ENCODE measurements at places on chromosomes 16 and 17.

DNA sequence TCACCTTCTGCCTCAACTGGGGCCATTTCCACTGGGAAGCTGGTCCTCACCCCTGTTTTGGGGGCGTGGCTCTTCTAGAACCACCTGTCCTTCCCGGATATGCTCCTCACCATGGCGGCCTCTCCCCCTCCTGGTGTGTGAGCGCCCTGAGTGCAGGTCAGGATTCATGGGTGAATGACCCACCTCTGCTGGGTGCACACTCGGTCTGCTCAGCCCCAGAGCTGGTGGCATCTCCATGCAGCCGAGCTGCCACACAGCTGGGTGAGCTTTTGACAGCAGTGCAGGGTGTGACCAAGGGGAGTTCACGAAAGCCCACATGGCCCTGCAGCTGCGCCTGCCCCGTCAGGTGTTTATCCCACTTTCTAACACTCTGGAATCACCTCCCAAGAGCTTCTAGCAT, 27.3 kb downstream of the GRIN2C start:
- DNase-seq, result no peak

GRCh38 chr17:21287703-21288449, 3.4 kb downstream of the MAP2K3 start:
- no peak for DNase-seq

DNA sequence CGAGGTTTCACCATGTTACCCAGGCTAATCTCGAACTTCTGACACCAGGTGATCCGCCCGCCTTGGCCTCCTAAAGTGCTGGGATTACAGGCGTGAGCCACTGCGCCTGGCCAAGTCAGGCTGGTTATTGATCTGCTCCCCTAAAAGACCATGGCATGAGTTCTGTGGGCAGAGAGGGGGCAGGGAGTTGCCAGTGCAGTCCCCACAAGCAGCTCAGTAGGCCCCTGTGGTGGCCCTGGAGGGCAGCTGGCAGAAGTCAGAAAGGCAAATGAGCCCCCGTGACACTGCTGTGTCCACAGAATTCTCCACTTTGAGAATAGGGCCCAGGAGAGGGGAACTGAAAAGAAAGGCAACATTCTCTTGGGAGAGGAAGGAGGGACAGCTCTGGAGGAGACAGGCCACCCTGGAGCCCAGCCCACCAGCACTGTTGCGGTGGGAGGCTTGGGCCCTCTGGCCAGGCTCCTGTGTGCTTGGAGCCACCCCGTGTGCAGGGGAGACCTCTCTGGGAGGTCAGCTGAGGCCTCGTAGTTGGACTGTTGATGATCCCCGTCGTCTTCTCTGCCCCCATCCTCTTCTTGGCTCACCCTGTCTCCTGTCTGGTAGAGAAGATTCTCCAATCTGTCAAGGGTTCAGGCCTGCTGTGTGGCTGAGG, 2.1 kb upstream of the AMDHD2 start:
- DNase-seq, result no peak

DNA sequence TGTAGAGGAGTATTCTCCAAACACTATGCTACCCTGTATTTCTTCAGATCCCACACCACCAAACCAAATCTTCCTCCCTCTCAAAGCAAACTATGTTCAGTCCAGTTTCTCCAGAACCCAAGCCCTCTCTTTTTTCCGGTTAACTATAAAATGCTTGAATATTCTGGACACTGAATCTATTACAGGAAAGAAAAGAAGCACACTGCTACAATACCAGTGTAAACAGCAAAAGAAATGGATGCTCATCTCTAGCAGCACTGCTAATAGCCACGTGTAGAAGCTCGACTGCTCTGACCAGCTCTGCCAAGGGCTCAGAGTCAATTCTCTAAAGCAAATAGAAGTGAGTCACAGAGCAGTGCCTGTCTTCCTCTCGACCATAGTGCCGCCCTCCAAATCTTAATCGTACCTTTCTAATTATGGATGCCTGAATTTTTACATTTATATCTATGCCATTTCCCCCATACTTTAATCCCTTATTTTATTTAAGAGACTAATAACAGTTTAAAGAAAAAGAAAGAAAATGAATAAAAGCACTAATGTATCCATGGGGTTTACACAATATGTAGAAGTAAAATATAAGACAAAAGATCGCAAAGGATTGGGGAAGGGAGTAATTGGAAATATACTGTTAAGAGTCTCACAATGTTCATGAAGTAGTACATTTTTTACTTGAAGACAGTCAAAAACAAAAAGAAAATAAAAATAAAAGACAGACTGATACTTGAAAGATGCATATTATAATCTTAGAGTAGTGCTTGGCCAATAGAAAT, 154.5 kb downstream of the PARN start:
- no peak for DNase-seq

GRCh38 chr16:48503336-48503735, 106.6 kb downstream of the N4BP1 start:
- DNase-seq, result no peak

DNA sequence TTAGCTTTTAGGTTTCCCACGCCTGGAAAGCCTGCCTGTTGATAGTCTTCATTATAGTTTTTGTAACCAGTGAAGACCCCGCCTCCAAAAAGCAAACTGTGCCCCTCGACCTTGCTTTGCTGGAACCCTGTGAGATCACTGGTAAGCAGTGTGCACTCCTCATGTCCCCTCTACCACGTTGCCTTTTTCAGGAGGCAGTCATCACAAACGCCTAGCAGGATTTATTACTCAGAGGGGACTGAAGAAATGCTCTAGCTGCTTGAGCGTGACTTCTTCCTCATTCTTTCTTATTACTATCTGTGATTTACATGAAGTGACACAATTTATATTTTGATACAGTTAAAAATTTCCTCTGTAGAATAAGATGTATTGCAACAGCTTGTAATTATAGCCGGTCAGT, 6.5 kb upstream of the KRTAP3-1 start:
- no peak for DNase-seq

DNA sequence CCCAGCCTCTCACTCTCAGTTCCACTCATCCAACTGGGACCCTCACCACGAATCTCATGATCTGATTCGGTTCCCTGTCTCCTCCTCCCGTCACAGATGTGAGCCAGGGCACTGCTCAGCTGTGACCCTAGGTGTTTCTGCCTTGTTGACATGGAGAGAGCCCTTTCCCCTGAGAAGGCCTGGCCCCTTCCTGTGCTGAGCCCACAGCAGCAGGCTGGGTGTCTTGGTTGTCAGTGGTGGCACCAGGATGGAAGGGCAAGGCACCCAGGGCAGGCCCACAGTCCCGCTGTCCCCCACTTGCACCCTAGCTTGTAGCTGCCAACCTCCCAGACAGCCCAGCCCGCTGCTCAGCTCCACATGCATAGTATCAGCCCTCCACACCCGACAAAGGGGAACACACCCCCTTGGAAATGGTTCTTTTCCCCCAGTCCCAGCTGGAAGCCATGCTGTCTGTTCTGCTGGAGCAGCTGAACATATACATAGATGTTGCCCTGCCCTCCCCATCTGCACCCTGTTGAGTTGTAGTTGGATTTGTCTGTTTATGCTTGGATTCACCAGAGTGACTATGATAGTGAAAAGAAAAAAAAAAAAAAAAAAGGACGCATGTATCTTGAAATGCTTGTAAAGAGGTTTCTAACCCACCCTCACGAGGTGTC, 26.6 kb downstream of the STH start:
- no peak for DNase-seq

DNA sequence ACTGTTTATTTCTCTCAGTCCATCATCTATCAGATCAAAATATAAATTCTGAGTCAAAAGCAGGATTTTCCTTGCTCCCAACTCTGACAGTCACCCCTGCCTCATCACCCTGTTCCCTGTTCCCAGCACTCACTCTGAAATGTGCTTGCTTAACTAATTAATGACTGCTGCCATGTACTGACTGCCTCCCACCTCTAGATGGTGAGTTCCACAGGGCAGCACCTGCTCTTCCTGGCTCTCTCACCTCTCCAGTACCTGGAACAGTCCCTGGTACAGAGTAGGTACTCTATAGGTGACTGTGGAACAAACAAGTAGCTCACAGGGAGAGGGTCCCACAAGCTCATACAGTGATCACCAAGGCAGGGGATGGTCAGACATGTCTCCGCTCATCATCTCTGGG, 114.3 kb upstream of the C16orf82 start:
- no peak for DNase-seq

DNA sequence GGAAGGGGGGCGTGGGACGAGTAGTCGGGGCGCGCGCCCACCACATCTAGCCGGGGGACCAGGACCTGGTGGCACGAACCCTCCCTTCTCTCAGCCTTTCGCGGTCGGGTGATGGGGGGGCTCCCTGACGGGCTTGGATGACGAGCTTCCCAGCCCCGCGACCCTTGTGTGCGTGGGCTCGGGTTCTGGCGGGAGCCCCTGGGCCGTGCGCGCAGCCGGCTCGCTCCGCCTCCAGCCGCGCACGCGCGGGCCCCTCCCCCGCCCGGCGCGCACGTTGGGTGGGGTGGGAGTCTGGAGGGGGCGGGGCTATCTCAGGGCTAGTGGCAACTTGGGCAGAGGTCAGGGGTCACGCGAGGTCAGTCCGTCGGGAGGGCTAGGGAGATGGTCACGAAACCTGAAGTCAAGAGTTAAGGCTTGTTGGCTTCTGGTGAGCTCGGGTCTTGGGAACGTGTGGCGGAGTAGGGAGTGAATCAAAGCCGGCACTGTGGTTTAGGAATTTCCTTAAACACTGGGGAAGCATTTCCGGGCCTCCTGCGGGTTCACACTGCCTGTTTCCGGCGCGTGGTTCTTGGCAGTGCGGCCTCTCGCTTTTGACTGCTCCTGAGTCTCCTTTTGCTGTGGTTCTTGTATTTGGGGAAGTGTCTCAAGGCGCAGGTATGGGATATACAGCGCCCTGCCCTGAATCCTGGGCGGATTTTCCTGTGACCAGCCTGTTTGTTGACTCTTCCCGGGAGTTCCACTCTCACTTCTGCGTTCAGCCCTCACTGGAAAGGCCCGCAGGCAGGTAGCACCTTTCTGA, at the start of gene SRCAP:
Gene SRCAP, plus strand, starts transcription at position 356 of the 799 bp plus-strand sequence. CDS start 1,654 bp downstream, outside the sequence.
- peak; percentile 97 for DNase-seq

DNA sequence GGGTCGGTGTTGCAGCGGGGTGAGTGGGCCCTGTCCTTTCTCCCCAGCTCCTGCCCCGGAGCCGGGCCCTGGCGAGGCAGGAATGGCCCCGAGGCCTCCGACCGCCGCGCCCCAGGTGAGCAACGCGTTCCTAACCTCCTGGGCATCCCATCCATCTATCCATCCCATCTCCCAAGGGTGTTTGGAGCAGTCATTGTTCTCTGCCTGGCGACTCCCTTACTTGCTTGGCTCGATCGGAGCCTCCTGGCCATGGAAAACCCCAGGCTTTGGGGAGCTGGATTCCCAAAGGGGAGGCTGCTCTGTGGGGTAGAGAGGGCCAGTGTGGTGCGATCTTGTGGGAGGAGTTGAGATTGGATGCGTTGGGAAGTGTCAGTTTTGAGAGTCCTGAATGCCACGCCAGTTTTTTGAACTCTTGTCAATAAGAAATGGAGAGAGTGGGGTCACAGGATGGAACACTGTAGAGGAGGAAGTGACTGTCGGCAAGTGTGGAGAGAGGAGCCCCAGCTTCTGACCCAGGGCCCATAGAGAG, 684 bp downstream of the ZFP90 start:
- no peak for DNase-seq

DNA sequence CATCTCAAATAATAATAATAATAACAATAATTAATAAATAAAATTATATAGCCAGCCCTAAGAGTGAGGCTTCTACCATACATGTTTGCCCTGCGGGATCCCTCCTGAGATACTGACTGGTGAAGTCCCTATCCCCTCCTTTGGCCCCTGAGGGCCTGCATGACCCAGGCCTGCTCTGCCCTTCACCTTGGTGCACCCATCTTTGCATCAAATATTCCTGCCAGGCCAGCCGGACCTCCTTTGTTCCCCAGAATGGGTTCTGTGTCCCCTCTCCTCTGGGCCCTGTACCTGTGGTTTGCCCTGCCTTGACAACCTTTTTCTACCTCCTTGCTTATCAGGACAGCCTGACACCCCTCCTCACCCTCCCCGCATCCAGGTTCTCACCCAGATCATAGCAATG, 2.0 kb upstream of the RNF112 start:
- no peak for DNase-seq

- no peak for DNase-seq
Measured at GRCh38 chr17:27402943-27403342, 53.3 kb upstream of the KSR1 start.

DNA sequence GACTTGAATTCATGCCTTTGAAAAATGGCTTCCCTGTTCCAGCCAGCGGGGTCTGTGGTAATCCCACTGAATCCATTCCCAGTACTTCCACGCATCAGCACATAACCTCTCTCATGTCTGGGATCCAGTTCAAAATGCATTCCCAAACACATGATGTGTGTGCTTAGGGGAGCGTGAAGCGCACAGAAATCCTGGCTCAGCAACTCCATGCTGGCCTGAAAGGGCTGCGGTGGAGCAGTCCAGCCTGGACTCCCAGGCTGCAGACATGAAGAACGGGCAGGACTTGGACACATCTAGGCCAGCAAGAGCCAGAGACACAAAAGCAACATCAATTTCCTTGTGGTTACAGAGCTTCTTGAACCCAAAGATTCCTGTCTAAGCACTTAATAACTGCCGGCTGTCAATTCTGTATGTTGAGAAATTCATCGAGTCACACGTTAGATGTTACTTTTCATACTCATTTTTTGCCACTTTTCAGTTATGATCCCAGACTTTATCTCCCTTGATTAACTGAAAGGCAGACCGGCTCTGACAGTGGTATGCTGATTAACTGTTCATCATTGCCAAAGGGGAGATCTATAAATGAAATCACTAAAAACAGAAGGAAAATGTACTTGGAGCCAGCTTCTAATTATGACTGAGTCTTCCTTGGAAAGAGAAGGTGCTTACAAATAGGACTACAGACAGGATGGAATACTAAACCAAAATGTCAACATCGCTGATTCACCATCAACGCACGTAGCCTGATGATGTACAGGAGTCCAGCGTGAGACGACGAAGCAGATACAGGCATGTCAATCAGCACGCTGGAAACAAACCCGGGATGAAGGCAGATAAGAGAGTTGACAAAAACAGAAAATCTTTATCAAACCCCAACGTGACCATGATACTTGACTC, 23.0 kb downstream of the NSMCE1 start:
- no peak for DNase-seq

DNA sequence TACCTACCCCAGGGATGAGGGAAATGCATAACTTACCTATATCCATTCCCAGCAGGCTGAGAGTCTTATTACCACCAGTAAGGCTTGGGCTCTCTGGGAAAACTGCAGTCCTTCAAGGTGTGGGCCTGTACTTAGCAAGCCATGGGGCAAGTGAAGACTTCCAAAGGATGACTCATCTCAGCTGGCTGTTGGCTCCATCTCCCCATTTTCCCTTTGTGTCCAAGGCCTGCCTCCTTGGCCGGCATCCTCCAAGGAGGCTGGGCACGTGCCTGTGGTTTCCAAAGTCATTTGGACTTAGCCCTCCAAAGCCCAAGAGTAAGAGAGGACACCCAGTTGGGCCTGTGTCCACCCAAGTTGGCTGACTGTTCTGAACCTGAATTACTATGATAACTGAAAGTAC, 89.8 kb downstream of the TMEM100 start:
- no peak for DNase-seq
